ENCODE measurements at places on chromosomes 16 and 17.
A peak's percentile ranks its signal among the peaks of the same experiment; 100 is the strongest.

DNA sequence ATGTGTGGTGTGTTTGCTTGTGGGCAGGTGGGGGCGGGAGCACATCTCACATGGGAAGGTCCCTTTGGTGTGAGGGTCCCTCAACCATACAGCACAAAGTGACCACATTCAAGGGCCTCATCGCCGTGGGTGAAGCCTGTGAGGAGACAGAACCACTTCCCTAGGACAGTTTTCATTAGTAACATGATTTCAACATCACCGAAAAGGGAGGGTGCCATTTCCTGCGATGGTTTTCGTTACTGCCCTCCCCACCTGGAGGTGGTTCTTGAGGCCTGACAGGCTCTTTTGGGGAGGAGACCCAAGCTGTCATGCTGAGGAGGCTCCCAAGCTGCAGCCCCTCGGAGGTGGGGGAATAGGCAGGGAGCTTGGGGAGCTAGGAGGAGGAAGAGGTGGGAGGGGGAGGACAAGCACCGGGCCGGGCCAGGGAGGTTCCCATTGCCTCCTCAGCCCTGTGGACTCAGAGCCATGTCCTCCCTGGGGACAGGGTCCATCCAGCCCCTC lies 9.5 kb downstream of the CD300LB start:
- DNase-seq, result peak; percentile 9

DNA sequence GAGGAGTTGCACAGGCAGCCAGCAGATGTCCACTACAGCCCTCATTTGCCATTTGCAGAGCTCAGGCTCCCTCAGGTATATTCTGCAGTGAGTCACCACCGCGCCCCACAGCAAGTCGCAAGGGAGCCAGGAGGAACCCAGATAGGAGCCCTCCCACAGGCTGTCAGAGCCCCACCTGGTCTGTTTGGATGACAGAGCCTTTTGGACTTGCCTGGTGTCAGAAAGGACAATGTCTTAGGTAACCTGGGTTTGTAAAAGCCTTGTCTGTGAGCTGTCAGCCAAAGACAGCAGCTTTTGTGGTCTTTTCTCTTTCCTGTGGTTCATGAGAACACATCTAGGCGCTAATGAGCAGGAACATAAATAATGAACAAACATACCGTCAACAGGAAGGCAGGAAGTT lies 70.9 kb downstream of the GNAO1 start:
- no peak for DNase-seq

GRCh38 chr17:10792151-10792550 lies 11.7 kb downstream of the TMEM238L start:
- DNase-seq, result no peak

DNA sequence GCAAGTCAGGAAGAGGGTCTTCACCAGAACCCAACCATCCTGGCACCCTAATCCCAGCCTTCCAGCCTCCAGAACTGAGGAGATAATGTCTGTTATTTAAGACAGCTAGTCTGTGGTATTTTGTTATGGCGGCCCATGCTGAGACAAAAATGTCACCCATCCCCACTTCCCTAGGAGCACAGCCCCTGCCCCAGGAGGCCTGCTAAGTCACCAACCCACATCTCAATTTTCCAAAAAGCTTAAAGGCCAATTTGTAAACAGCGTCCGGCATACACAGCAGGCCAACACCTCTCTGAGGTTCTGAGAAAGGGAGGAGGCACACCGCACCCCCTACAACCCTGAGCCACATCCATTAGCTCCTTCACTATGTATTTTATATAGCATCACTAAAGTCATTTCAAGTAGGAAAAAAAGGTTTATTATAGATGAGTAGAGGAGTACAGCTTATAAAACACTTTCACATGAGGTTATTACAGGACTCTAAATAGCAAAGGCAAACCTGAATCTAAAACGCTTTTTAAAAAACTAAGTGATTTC lies 6.9 kb downstream of the TMEM170A start:
- DNase-seq, result no peak

DNA sequence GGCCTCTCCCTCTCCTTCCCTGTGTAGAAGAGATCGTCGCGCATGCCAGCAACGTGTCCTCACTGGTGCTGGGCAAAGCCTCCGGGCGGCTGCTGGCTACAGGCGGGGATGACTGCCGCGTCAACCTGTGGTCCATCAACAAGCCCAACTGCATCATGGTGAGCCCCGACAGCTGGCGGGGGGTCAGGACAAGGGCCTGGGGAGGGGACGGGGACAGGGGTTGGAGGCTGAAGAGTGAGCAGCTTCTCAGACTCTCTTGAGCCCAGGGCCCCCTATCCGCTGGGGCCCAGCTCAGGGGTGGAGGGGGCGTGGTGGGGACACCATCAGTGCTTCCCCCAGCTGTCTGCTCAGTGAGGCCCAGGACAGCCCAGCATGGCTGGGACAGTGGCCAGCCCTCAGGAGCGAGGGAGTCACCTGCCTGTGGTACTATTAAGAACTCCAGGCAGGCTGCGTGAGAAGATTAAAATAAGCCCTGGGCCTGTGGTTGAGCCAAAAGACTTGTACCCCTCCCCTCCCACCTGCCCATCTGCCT lies 6.2 kb downstream of the KATNB1 start:
- DNase-seq, result no peak

DNA sequence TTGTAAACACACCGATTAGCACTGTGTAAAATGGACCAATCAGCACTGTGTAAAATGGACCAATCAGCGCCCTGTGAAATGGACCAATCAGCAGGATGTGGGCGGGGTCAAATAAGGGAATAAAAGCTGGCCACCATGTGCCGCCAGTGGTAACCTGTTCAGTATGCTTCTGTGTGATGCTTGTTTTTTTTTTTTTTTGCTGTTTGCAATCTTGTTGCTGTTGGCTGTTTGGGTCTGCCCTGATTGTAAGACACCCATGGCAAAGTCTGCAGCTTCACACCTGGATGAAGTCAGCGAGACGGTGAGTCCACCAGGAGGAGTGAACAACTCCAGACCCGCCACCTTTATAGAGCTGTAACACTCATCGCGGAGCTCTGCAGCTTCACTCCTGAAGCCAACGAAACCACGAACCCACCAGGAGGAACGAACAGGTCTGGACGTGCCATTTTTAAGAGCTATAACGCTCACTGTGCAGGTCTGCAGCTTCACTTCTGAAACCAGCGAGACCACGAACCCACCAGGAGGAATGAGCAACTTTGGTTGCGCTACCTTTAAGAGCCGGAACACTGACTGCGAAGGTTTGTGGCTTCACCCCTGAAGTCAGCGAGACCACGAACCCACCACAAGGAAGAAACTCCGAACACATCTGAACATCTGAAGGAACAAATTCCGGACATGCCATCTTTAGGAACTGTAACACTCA lies 85.0 kb upstream of the MED9 start:
- DNase-seq, result no peak

GRCh38 chr17:42883802-42884558 lies 16.6 kb upstream of the G6PC1 start:
- no peak for DNase-seq

- no peak for DNase-seq
Observed at GRCh38 chr17:28385406-28385805, 13.9 kb downstream of the SARM1 start.

- DNase-seq, result peak; percentile 11
Observed at GRCh38 chr17:12599186-12599920, 66.3 kb upstream of the MYOCD start.

- peak; percentile 59 for DNase-seq
Observed at GRCh38 chr17:35684055-35684802, 47.2 kb upstream of the RASL10B start.

DNA sequence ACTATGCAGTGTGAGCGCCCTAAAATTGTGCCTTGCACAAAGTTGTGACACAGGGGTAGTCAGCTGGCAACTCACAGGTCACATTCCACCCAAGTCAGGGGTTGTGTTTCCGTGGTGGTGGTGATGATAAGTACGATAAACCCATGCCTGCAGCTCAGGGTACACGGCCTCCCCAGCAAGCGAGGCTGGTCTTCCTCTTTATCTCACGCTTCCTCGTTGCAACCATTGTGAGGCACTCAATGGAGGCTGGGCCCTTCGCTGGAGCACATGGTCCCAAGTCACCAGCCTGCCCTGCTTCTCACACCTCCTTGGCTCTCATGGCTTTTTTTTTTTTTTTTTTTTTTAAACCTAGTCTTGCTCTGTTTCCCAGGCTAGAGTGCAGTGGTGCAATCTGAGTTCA lies 307.5 kb downstream of the CPPED1 start:
- DNase-seq, result no peak

DNA sequence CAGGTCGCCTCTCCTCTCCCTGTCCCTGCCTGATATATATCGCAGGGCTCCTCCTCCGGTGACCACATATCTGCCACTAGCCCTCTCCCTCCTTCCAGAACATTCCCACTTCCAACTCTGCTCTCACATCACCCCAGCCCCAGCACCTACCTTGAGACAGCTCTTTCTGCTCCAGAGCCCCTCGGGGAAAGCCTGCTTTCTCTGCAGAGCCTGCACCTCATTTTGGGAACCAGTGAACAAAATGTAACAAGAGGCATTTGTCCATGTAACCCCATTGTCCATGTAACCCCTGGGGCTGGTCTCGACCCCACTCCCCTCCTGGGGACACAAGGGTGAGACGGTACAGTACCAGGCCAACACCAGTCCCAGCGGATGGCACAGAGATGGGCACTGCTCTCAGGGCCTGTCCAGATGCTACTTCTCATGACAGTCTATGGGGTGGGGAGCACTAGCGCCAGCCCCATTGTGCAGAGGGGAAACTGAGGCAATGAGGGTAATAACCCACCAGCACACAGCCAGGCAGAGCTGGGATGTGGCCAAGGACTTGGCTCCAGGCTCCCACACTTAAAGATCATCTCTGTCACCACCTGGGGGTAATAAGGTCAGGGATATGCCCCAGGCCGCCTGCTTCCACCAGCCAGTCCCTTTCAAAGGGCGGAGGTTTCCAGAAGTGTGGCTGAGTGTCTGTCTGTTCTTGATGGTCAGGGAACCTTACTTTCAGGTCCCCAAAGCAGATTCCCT lies 42.9 kb downstream of the TBC1D16 start:
- DNase-seq, result peak; percentile 35

Data from GM03348 (cell line).